ENCODE measurements at places on chromosomes 3 and 15. TPM values are rescaled to one million over a fixed set of nuclear protein-coding genes. Genes with fewer than 3 reads are reported as not detected.

DNA sequence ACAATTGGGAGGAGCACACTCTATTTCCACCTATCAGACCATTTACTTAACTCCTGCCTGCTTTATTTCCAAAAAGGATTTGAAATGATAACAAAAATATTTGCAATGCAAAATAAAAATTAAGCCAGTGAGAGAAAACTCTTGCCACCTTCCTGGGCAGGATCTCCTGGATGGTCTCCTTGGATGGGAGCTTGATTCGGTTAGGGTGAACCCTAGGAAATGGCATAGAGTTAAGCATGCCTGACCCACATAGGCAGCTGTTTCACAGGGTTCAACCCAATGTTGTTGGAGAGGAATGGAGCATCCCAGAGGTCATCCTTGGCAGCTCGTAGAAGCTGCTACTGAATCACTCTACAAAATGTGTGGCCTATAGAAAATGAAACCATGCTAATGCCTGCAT is 83.8 kb downstream of the TGFBR2 start:
- no peak for DNase-seq

- DNase-seq, result no peak
Observed at GRCh38 chr3:47083786-47084185, 80.1 kb downstream of the SETD2 start.

DNA sequence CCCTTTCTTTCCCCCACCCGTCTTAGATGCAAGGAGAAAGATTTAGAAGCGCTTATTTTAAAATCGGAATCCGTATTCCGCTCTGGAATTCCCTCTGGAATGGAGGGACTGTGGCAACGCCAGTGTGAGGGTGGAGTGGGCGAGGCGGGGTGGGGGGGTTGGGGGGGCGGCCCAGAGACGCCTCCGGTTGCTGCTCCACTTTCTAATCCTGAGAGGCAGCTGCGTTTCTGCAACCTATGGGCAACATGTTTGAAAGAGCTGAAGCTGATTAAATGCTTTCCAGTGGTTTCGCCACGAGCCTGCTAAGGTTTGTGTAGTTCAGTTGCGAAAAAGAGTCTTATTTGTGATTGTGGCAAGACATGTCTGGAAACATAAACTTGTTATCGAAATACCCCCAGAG is at the start of gene CCK:
Gene CCK, minus strand, starts transcription at position 101 of the 400 bp plus-strand sequence. CDS start 2,555 bp downstream, outside the sequence.
- no peak for DNase-seq

- DNase-seq, result no peak
Observed at GRCh38 chr3:6120786-6121185, 740.1 kb upstream of the GRM7 start.

PDIA5 gene
- total RNA-seq, result 43.6 TPM

DNA sequence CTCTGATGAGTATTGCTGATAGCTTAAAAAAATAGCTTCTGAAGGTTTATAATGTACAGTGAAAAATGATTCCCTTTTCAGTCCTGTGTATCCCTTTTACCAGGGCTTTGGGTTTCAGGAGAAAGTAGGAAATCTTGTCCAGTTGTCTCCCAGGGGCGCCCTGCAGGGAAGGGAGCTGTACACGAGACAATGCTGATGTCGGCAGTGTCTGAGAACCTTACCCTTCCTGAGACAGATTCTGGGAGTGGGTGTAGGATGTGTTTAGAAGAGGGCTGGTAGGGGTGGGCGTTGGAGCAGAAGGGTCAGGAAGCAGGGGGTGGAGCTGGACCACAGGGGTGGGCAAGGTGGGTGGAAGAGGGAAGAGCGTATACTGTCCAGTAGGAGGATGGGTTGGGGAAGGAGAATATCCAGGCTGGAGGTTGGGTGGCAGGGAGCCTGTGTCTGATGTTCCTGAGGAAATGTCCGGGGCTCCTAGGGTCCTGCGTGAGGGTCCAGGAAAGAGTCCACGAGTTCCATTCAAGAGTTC is 5.6 kb downstream of the THPO start:
- no peak for DNase-seq

GRCh38 chr3:46934498-46935167 is 41.9 kb downstream of the CCDC12 start:
- peak; percentile 50 for DNase-seq

DNA sequence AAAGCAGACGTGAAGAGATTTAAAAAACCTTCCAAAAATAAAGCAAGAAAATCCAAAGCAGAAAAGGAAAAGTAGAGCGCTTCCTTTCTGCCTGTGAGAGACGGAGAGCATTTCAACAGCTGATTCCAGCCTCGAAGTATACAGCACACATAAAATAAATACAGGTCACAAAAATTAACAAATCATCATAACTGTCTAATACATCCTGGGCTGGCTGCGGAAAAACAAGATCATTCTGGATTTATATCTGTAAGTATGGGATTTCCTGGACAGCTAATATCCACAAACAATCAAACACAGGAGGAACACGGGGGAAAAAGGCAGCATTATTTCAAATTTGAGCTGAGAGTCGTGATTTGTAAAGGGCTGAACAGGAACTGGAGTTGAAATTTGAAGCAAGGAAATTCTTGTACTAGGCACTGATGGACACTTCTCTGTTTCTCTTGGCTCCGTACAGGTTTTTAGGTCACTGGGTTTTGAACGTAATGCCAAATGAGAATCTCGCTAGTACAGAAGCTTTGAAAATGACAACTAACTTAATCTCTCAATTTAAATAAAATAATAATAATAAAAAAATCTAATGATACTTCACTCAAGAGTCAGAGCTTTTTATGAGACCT is 577.7 kb downstream of the FOXP1 start:
- DNase-seq, result no peak

SLC24A5 gene
- not detected for total RNA-seq

DNA sequence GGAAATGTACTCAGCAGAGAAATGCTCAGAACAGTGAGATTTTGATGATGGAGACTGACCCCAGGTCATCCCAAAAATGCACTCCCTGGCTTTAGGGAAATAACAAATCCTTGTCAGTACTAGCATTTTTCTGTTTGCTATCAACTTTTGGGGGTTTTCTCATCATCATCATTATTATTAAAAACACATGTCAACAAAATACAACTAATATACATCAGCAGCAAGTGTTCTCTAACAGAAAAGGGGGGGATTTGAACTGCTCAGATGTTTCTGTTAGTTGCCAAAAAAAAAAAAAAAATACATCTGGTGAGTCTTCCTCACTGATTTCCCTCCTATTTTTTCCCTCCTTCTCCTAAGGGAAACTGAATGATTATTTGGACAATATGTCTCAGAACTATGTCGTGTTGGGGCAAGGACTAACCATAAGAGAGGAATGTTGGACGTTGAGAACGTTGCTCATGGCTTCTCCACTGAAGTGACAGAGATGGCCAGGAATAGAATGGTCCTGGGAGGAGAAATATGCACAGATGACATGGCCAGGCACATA is 230.0 kb upstream of the MCTP2 start:
- no peak for DNase-seq

GRCh38 chr3:154921351-154921750 is 158.8 kb upstream of the MME start:
- no peak for DNase-seq

CHST13 gene
- total RNA-seq, result not detected

DNA sequence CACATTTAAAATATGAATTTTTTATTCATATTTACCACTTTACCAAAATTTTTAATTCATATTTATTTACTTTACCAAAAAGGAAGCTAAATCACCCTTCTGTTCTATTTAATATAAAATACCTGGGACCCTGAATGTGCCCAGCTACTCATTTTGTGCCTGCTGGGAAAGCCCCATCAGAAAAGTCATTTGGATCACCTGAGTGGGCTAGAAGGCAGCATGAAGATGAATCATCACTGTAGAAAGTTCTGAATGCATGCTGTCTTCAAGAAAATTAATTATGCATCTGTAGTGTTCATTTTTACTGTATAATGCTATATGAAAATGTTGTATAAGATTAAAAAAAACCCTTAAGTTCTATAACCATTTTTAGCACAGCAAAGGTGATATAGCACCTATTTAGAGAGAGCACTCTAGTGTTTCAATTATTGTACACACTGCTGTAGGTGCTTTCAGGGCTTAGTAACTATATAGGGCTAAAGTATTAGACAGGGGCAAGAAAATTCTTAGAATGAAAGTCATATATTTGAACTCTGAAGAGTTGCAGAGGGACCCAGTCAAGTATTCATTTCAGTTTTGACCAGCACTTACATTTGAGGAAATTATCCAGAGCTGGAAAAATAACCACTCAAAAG is 175.1 kb downstream of the NFKBIZ start:
- DNase-seq, result no peak

CACNA2D2 gene
- total RNA-seq, result not detected

- peak; percentile 81 for DNase-seq
Observed at GRCh38 chr15:45670511-45670910, 35.7 kb downstream of the SQOR start.

LRTM1 gene
- not detected for total RNA-seq

GRCh38 chr15:45469027-45469426 is 53.5 kb downstream of the SLC30A4 start:
- no peak for DNase-seq

DNA sequence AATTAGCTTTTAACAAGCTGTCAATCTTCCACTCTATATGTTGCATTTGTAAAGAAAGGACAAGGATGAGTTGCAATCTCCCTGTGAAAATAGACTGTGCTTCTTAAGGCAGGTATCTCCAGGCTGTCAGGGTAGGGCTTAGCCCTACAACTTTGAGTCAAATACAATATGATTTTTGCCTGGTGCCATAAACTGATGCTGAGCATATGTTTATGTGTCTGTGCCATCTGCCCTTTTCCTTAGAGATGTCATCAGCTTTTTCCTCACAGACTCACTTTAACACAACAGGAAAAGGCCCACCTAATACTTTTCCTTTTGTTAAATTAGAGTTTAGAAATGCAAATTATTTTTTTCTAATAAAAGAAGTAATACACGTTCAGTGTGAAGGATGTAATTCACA is 548.3 kb downstream of the NLGN1 start:
- DNase-seq, result no peak

AADACL2 gene
- total RNA-seq, result not detected

DNA sequence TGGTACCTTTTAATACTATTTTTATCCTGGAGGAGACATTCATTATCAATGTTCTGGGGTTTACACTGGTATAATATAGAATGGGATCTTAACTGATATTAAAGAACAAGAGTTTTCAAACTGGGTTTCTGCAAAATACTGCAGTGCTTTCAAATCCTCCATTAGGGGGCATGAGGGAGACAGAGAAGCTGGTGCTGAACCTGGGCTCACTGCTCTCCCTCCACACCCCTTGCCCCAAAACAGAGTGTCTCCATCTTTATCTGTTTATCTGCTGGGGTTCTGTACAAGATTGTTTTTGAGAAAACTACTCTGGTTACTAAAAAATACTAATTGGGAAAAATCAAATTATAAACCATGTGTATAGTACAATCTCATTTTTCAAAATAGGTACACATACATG is 41.7 kb downstream of the CADPS start:
- peak; percentile 8 for DNase-seq

DNA sequence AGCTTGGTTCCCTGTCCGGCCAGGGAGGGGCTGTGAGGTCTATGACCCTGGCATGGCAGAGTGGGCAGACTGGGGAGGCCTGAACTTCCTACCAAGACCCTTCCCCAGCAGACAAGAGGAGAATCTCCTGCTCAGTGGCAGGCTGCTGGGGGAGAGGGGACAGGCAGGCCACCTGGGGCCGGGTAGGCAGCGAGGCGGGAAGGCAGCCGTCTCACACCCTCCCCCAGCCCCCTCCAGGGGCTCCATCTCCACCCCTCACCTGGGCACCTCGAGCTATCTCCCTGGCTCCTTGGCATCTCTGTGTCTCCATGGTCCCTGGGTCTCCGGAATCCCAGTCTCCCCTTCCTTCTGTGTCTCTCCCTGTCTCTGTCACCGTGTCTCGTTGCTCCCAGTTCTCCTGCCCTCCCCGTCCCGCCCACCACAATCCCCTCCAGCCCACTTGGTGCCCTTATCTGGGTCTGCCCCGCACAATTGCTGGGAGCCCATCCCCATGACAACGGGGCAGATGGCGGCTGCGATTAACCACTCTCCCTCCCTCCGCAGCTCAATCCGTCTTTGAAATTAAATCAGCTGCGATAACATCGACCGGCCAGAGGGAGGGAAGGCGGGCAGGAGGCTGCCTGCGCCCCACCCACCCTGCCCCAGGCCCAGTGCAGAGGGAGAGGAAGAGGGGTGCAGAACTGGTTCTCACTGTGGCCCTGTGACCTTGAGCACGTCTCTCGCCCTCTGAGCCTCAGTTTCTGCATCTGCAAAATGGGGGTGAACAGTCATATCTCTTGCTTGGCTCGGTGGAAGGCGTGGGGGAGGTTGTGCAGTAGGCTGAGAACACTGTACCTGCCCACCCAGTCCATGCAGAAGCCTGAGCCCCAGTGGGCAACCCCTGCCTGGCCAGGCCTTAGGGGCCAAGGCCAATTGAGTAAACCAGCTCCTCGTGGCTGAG is 9.6 kb downstream of the DNAJB8 start:
- DNase-seq, result no peak

All from fibroblast of villous mesenchyme (primary cell).